D341Med (cell line): ENCODE measurements at places on chromosomes 7 and 10.

- DNase-seq: no peak
These were observed 37.0 kb upstream of the PDCD4 start for GRCh38 chr10:110834629-110835301.

GRCh38 chr10:34405611-34406462, 409.3 kb downstream of the PARD3 start:
- no peak for DNase-seq

DNA sequence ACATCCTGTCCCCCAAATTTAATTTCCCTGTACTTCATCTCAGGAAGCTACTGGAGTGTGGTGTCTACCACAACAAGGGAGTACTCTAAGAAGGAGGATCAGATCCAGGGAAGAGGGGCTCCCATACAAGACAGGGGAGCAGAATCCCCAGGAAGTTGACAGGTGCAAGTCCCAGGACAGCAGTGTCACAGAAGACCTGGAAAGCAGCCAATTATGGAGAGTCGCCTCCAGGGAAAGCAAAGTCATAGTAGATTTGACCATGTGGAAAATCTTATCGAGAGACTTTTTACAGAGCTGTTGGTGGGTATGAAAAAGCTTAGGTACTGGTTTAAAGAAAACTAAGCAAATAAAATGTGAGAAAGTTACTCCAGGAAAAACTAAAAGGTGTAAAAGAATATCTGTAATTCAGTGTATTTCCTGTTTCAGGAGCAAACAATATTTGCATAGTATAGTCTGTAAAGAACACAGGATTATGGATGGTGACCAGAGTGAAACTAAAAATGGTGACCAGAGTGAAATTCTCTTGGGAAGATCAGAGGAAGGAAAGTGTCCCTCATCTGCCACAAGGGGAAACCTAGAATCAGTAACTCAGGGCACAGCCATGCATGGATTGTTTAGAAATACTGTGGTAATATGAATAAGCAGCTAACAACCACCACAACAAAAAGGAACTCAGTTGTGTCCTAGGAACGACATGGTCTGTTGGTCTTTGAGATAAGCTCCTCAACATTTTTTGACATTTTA, 44.5 kb downstream of the LANCL2 start:
- no peak for DNase-seq

DNA sequence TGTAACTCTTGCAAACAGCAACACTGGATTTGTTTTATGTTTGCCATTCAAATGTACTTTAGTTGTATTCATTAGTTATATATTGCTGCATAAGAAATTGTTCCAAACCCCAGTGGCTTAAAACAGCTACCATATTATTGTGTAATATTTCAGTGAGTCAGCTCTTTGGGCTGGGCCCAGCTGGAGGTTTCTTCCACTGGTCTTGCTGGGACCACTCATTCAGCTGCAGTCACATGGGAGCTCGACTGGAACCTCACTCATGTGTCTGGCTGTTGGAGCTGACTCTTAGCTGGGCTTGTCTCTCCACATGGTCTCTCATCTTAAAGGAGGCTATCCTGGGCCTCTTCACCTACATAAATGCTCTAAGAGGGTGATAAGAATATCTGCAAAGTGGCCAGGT, 23.2 kb upstream of the PIP4K2A start:
- DNase-seq: no peak

- no peak for DNase-seq
These were observed 528.9 kb downstream of the PARD3 start for GRCh38 chr10:34286136-34286739.

GRCh38 chr10:865924-866576, 65.5 kb downstream of the LARP4B start:
- no peak for DNase-seq

- DNase-seq: no peak
These were observed 683 bp upstream of the ANKRD22 start for GRCh38 chr10:88852327-88852726.

DNA sequence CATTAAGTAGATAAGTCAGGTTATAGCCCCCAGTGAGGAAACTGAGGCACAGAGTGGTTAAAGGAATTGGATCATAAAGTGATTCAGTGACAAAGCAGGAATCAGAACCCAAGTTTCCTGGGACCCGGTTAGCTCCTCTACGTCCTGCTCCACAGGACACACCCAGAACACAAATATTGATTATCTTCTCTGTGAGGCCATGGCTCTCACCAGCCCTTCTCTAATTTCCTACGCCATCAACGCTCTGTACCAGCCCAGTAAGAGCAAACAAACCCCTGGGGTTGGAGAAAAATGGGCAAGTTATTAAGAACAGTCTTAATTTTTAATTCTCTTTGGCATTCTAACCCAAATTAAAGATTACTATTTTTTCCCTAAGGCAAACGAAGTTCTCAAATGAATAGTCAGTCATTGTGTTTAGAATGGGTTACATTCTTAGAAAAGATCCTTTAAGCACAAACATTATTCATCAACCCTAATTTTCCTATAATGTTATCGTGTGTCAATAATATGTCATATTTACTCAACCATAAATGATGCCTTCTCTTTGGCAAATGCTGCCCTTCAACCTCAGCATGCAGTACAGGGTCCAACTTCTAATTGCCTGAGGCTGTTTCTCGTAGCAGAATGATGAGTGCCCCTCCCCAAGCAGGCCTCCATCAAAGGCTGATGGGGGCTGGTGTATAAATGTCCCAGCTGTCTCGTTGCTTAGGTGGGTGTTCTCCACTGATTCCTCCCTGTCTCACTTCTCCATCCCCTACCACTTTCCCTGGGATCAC, 25.4 kb upstream of the TM9SF3 start:
- no peak for DNase-seq

DNA sequence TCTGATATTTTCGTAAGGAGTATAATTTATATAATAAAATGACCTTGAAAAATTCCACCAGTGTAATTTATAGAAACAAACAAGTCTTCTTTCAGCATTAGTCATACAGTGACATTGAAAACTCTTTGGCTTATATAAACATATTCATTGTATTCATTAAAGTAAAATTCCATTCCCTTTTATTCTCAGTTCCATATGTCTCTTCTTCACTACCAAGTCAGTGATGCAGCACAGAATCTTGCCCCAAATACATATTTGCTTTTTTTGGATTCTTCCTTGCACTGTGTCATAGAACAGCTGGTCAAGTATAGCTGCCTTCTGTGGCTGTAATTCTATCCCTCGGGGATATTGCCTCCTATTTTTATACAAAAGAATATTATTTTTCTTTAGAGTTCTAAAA, 884.5 kb upstream of the POT1 start:
- no peak for DNase-seq

DNA sequence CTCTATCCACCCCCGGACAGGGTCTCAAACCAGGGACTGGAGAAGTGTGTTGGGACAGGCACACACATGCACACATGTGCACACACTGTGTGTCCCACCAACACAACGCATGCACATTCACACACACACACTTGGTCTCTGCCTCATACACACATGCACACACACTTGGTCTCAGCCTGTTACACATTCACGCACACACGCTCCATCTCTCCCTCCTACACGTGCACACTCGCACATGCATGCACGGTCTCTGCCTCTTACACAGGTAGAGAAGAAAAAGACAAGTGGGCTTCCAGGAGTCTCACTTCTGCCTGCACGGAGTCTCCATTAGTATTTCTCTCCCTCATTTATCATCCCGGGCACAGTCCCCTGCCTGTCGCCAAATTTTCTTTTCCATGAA, 171.2 kb downstream of the EBF3 start:
- no peak for DNase-seq

DNA sequence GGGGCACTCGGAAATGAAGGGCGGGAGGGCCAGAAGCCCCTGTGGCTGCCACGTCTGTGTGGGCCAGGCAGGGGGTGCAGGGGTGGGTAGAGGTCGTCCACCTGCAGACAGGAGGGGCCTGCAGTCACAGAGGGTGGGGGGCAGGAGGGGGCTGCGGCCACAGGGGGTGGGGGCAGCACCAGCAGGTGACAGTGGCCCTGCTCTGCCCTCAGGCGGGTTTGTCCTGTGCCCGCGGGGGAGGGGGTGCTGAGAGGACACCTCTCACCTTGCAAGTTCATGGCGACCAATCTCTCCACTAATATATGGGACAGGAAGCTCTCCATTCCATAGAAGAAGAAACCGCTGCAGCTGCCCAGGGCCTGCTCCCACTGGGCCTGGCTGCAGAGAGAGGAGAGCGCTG, 26.6 kb upstream of the NKX6-2 start:
- no peak for DNase-seq

- DNase-seq: peak; percentile 40
These were observed 131.1 kb upstream of the ABCB5 start for GRCh38 chr7:20484356-20484755.
